ENCODE measurements at places on chromosomes 11 and 22.

GRCh38 chr11:27718863-27719545, 18.7 kb upstream of the BDNF start:
- DNase-seq, result no peak

DNA sequence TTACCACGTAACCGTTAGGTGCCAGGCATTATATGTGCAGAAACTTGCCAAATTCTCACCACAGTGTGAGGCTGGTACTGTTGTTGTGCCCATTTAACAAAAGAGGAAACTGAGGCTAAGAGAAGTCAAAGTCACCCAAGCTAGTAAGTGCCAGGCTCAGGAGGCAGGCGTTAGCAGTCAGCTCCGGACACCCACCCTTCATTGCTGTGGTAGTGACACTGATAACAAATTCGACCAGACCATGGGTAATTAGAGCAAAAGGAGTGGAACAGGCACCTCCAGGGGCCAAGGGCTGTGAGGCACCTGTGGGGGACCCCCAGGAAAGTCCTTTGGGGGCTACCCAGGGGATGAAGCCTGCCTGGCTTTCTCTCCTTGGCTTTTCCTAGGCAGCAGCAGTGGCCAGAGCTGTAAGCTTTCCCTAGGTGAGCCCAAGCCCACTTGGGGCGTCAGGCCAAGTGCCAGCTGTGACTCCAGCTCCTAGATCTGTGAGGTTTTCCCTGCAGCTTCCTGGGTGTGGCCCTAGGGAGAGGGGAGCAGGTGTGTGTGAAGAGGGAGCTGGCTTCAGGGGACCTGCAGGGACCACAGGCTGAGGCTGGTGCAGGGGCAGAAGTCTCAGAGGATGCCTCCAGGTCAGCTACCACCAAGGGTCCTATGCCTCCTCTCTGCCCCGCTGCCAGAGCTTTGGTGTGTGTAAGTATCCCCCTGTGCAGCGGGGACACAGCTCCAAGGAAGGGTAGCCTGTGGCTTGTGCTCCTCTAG, 19.7 kb upstream of the ALX4 start:
- DNase-seq, result no peak

- DNase-seq, result peak; percentile 46
Observed at GRCh38 chr22:42769574-42770447, 49.1 kb upstream of the A4GALT start.

DNA sequence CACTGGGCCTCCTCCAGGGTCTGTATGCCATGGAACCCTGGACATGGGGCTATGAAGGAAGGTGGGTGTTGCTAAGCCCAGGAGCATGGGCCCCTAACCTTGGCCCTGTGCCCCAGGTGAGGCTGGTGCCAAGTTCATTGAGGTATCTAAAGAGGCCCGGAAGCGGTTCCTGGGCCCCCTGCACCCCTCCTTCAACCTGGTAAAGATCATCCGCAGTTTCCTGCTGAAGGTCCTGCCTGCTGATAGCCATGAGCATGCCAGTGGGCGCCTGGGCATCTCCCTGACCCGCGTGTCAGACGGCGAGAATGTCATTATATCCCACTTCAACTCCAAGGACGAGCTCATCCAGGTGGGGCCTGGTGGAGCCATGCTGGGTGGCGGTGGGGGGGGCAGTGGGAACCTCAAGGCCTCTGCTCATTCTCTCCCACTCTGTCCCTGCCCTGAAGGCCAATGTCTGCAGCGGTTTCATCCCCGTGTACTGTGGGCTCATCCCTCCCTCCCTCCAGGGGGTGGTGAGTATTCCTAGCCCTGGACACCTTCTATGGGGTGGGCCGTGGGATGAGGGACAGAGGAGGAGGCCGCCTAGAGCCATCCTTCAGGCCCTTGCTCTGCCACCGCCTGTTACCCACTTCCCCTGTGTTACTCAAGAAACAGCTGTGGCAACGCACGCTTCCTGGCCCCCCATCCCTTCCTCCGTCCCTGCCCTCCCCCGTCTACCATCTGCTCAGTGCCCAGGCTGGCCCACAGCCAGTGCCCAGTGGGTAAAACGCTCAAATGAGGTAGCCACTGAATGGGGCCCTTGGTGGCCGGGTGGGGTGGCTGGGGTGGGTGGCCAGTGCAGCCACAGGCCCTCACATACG, 3.0 kb downstream of the PNPLA2 start:
- no peak for DNase-seq

GRCh38 chr22:45868571-45869339, 108.2 kb downstream of the WNT7B start:
- DNase-seq, result no peak

DNA sequence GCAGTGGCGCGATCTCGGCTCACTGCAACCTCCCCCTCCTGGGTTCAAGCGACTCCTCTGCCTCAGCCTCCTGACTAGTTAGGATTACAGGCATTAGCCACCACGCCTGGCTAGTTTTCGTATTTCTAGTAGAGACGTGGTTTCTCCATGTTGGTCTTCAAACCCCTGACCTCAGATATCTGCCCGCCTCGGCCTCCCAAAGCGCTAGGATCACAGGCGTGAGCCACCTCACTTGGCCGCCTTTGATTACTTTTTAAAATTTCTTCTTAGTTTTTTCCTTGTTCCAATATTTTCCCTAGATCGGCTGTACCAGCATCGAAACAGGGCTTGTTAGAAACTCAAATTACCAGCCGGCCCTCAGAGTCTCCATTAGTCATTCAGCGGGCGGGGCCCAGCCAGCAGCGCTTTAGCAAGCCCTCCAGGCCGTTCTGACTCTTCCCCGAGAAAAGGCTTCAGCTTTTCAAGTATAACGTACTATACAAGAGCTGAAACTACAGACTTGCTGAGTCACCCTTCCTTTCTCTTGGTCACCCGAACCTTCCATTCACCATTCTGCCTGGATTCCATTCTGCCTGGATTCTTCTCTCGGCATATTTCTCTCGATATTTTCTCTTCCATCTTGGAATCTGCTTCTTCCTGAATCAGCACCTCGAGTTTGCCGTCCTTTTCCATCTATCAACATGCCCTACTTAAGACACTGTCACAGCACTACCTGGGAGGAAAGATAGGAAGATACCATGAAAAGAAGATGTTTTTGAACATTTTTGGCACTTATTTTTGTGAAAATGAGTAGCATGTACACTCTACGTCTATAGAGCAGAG, 6.7 kb upstream of the CAPRIN1 start:
- DNase-seq, result no peak

- DNase-seq, result peak; percentile 57
Observed at GRCh38 chr22:37230673-37231405, 13.2 kb downstream of the RAC2 start.

DNA sequence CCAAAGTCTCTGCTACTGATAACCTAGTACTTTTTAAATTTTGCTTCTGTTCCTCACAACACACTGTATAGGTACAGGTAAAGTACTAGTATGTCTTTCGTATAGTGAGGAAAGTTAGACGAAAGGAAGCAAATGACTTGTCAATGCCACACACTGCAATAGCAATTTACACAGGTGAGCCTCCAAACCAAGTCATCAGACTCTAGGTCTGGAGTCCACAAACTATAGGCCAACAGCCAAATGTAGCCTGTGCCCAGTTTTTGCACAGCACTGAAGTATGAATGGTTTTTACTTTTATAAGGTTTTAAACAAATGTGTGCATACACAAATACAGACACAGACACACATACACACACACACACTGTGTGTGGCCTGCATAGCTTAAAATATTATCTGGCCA, 28.1 kb downstream of the ALG8 start:
- DNase-seq, result no peak

DNA sequence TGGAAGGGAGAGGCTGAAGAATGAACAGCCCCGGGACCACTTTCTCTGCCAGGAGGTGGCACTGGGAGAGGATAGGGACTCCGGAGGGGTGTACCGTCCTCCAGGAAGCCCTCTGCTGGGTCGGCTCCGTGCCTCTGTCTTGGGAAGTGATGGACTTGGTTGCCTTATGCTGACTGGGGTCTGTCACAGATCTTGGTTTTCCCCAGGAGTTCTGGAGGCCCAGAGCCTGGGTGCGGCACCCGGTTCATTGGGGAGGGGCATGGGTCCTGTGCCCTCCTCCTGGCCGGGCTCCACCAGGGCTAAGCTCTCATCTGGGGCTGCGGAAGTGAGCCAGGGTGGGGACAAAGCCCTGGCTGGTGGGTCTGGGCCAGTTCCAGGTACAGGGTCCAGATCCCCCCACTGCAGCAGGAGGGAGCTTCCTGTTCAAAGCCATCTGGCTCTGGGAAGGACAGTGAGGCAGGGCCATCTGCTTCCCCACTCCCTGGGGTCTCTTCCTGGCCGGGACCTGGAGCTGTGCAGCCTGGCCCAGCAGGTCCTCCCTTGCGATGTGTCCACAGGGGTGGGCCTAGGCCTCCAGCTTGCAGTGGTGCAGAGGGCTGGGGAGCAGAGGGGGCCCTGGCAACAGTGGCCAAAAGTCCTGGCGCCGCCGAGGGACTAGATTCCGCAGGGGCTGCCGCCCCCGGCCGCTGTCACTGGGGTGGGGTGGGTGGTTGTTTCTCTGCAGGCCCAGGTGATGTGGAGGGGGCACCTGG, 1.1 kb upstream of the AP2A2 start:
- no peak for DNase-seq

DNA sequence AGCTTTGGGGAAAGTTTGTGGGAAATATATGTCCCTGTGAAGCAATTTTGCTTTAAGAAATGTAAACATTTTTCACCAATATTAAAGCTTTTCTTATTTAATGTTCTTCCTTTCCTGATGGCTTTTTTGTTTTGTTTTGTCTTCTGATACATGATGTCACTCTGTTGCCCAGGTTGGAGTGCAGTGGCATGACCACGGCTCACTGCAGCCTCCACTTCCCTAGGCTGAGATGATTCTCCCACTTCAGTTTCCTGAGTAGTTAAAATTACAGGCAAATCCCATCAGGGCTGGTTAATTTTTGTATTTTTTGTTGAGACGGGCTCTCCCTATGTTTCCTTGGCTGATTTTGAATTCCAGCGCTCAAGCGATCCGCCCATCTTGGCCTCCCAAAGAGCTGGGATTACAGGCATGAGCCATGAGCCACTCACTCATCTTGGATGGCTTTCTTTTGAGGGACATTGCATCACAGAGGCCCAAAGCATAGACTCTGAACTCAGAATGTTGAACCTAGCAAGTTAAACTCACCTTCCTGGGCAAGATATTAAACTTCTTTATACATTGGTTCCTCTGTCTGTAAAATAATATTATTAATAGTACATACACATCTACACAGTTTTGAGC, 651 bp upstream of the CARD16 start:
- DNase-seq, result no peak

DNA sequence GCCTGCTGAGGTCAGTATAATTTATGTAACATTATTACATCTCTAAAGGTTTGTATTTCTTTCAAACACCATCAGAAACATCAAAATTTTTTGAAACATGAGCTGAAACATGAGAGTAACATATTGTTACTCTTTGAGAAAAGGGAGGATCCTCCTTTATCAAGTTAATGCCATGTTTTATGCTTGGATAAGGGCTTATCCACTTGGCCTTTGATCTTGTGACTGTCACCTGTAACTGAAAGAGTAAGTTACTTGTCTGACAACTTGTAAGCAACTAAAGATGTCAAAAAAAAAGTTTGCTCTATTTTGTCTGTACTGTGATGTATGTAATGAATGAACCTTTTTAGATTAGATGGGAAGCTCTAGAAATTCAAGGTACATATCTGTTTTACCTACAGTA, 59.6 kb downstream of the FAR1 start:
- no peak for DNase-seq

DNA sequence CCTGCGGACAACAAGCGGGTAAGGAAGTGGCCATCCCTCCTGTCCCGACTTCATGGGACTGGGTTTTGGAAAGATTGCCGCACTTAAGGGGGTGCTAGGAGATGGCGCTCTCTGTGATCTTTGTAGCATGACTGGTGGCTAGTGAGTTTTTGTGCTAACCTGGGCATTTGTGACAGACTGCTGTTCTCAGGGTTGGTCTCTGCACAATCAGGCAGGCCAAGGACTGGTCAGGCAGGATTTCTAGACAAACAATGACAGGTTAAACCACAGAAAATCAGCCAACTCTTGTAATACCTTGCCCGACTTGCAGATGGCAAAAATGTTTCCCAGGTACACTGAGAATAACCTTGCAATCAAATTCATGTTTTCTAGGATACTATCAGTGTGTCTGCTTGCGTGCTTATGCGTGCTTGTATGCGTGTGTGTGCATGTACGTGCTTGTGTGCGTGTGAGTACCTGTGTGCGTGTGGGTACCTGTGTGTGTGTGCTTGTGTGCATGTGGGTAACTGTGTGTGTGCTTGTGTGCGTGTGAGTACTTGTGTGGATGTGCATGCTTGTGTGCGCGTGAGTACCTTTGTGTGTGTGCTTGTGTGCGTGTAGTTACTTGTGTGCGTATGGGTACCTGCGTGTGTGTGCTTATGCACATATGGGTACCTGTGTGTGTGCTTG, 25.6 kb upstream of the SORL1-AS1 start:
- DNase-seq, result no peak

GRCh38 chr11:94791216-94791889, 23.2 kb downstream of the AMOTL1 start:
- no peak for DNase-seq

- peak; percentile 78 for DNase-seq
Observed at GRCh38 chr11:65593518-65594414, 1.8 kb downstream of the KCNK7 start.

DNA sequence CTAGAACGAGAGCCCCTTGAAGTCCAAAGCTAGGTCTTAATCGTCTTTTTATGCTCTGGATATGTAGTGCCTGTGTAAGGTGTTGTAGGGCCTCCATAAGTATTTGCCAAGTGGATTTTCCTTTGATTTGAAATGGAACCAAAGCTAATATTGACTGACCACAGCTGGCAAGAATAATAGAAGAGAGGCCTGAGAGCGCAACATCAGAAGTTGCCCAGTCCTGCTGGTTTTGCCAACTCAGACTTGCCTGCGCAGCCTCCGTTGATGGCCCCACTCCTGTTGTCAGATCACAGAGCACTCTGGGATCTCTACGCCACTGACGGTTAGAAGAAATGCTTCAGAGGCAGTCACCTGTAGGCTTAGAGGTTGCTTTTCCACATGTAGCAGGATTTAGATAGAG, 251.2 kb downstream of the TENM4 start:
- DNase-seq, result no peak

DNA sequence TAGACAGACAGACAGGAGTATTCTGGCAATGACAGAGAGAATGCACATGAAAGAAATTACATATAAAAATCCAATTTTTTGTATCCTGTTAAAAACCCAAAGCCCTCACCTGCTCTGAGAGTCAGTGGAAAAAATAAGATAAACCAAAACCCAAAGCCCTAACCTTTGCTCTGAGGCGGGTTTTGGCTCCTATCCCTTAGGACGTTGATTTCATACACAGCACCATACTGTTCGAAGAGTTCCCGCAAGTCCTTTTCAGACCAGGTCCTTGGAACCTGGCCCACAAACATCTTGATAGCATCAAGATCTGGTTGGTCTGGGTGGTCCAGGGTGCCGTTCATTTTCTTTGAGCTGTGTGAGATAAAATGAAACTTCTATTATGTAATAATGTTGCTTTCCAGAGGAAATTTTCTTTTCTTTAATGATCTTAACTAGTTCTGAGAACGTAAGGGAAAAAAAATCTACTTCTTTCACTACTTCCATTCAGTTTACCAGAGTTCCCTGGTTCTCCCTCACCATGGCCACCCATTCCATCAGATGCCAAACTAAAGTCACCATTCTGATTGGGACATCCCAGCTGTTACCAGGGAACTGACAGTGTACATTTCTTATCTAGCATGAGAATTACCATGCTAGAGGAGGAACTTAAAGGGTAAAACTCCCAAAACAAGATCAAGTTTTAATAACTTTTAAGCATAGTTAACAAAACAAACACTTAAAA, 39.9 kb upstream of the RAPSN start:
- no peak for DNase-seq

GRCh38 chr11:61702701-61703312, 22.6 kb downstream of the DAGLA start:
- no peak for DNase-seq
